ENCODE measurements at places on chromosomes 12 and 14.

- DNase-seq: no peak
These were observed 196.2 kb downstream of the SLC38A4 start for GRCh38 chr12:46629331-46630229.

DNA sequence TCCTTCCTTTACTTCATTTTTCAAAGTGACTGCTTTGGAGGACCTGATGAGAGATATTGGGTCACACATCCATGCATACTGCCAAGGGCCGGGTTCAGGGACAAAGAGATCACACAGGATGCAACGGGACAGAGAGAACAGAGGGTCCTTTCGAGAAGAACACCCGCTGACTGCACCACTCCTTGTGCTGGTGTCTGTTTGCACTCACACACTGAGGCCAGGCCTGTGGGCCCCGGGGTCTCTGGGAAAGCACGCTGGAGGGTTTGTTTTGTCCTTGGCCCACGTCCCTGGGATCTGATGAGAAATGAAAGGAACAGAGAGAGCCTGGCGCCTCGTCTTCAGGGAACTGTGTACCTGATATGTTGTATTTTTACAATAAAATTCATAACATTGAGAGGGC lies 42.2 kb downstream of the PAH start:
- no peak for DNase-seq

- DNase-seq: no peak
These were observed 2.7 kb downstream of the ANHX start for GRCh38 chr12:133233006-133233405.

GRCh38 chr12:4172999-4173398 lies 100.6 kb upstream of the CCND2 start:
- DNase-seq: no peak

Measured in fibroblast of pulmonary artery (primary cell).